ENCODE measurements at places on chromosomes 3 and 15. TPM values are rescaled to one million over a fixed set of nuclear protein-coding genes. Genes with fewer than 3 reads are reported as not detected.

Gene SLC6A1
- 0.75 TPM for polyA plus RNA-seq

Gene CILP
- 72.2 TPM for polyA plus RNA-seq

Gene LHFPL4
- polyA plus RNA-seq, result 0.09 TPM

Gene UCN2
- polyA plus RNA-seq, result 0.81 TPM

Gene AHSG
- 0.71 TPM for polyA plus RNA-seq

Gene CXCR6
- polyA plus RNA-seq, result 1.6 TPM

All from urinary bladder (tissue), 4 donors.